ENCODE measurements at places on chromosomes 2 and 18.

GRCh38 chr18:564708-565561 is 15.2 kb upstream of the CETN1 start:
- DNase-seq, result no peak

- DNase-seq, result no peak
Observed at GRCh38 chr2:128710729-128711128, 392.1 kb upstream of the HS6ST1 start.

DNA sequence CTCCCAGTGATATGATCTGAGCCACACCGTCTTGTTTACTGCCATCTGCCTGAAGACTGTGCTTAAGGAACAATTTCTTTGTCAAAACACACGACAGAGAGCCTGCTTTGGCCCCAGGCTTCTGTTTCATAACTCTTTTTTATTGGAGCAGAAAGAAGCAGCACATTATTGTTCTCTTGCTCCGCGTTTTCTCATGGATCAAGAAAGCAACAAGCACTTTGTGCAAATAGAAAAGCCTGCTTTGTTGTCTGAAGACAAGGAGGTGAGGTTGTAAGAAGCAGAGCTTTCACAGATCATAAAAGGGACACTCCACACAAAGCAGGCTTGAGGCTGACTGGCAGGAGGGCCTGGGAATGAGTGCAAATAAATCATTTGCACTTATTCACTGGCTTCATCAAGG is 118.3 kb upstream of the FAM136A start:
- no peak for DNase-seq

DNA sequence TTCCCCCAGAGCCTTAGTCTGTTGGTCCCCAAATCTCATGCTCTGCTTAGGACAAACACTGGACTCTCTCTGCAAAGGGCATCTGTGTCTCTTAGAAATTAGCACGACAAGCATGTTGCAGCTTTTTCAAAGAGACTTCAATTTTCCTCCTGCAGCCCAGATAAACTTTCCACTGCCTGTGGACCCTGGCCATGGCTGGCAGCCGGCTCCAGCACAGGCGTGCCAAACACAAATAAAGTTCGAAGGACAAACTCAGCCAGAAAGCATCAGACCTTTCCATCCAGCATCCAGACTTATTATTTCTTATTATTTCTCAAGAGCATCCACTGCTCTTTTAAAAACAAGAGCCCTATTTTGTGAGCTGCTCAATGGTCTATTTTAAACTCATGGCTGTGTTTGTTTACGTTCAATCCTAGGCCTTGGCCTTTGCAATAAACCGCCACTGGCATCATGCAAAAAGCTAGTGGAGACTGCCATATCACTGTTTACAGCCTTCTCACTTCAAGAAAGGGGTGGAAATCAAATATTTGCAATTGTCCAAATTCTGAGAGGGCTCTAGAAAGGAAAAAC is 300.8 kb downstream of the BCL11A start:
- no peak for DNase-seq

DNA sequence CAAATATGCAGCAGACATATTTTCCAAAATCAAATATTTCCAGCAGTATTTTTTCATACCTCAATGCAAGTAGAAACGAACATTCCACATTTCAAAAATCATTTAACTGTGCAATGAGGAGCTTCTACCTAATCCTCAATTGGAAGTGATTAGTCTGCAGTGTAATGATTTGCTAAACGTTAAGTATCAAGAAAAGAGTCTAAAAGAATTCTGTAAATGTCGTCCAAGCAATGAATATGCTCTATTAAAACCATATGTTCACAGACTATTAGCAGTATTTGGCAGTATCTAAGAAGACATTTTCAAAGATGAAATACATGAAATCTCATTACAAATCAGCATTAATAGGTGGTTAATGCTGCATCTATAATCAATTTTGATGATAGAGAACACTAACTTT is 15.9 kb downstream of the DYM start:
- no peak for DNase-seq

DNA sequence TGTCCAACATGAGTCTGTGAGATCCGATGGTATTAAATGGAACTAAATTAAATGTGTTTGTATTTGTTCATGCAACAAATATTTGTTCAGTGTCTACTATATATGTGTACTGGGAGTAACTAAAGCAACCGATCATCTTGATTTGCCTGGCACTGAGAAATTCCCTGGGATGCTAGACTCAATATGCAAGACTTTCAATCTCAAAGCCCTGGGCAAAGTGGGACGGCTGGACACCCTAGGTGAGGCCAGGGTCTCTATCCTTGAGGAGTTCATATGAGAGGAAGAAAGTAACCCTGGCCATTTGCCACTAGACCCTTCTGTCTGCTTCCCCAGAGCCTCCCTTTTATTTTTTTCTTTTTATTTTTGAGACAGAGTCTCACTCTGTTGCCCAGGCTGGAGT is 44.0 kb upstream of the HPCAL1 start:
- no peak for DNase-seq
